MG63 (cell line): ENCODE measurements at places on chromosomes 6 and 20.

DNA sequence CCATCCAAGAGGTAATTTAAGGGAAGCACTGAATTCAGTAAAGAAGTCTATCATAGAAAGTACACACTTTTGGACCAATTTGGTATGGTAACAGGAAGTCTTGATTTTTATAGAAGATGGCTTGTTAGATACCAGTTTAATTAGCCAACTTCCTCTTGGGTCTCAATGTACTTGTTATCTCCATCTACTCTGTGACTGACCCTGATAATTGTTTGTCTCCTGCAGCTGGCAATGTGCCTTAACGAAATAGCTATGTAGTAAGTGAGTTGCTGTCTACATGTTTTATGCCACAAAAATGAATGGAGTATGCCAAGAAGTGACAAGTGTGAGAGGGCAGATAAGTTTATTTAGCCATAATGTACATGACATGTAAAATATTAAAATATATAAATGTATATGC lies 410.5 kb upstream of the MAN1A1 start:
- no peak for DNase-seq

DNA sequence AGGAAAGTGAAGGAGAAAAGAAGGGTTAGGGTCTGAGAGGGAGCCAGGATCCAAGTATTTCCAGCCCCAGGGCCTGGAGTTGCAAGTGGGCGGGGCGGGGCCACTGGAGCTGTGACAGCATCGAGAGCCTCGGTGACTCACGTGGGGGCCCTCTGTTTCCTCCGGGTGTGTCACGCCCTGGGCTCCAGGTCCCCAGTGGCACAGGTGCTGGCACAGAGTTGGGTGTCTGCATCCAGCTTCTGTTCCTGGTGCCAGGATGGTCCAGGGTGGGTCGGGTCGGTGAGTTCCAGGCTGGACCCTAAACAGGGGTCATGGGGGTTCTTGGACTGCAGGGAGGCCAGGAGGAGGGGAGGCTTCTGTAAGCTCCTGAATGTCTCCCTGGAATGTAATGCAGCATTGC lies 16.7 kb downstream of the RAET1L start:
- DNase-seq, result peak; percentile 80

- DNase-seq, result no peak
Measured at GRCh38 chr20:44406572-44407137, 51.2 kb downstream of the HNF4A start.

GRCh38 chr20:1274485-1275311 lies 8.6 kb downstream of the SNPH start:
- DNase-seq, result no peak

DNA sequence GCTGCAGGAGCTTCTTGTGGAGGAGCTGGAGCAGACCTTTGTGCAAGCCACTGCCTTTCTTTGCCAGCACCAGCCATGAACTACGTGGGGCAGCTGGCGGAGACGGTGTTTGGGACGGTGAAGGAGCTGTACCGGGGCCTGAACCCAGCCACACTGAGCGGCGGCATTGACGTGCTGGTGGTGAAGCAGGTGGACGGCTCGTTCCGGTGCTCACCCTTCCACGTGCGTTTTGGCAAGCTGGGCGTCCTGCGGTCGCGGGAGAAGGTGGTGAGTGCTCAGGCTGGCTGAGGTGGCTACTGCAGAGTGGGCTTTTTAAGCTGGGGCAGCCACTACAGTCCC lies 5.1 kb downstream of the LPIN3 start:
- DNase-seq, result no peak

DNA sequence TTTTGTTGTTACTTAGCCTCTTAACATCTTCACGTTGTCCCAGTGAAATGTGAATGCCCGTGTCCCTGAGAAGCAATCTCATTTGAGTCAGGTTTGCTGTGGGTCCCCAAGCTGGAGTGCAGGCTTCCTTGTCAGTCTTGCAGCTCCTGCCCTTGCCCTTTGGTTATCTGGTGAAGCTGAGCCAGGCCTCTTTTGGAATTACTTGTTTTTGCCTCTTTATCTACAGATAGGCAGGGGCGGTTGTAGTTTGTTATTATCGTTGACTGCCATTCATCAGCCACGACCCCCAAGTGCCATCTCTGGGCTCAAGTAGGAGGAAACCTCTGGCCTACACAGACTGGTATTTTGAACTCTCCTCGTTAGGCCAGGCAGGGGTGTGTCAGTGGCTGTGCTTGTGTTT lies 2.2 kb downstream of the TMEM14C start:
- no peak for DNase-seq

DNA sequence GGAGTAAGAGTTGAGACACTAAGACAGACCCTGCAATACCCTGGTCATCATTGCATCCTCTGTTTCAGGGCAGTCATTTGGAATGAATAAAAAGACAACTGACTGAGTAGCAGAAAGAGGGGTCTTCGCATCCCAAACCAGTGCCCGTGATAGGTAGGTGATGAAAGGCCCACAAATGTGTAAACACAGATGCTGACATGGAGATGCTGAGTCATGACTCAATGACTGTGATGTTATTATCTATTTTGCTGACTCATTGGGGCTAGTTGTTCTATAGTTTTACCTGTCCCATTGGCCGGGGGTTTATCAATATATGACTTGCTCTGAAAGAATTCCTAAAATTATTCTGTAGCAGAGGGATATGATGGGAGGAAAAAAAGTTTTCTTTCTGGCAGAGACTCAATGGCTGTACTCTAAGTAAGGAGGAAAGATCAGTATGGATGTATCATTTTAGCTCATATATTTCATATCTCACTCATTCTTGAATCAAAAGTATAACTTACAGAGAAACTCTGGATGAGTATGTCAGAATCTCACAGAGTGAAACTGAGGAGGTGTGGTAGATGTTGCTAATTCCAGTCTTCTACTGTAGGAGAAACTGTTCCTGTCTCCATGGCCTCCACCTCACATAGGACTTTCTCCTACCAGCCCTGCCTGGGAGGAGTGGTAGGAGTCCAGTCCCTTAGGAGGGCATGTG lies 119.9 kb upstream of the PREP start:
- DNase-seq, result no peak

- no peak for DNase-seq
Measured at GRCh38 chr6:43843669-43844171, 73.7 kb downstream of the VEGFA start.

GRCh38 chr6:47478233-47479139 lies 897 bp downstream of the CD2AP start:
- DNase-seq, result no peak

GRCh38 chr6:140283197-140283596 lies 908.7 kb upstream of the CITED2 start:
- DNase-seq, result no peak

DNA sequence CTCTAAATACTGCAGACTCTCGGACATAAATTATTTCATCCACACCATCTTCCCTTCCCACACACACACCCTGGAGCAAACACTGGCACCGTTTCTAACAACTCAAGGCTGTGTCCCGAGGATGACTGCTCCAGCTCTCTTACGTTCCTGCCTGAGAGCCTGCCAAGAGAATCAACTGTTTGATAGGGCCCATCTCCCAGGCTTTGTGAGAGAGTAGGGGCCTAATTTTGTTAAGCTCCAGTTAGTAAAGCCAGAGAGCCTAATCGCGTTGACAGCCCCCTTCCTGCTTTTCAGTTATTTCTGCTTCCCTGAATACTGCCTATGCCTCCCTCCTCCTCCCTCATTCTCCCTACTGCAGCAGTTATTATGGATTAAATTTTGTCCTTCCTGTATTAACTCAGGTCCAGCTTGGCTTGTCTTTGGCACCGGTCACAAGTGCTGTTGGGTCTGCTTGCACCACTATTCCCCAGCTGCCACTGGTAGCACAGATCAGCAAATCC lies 118.1 kb upstream of the TMEM181 start:
- DNase-seq, result no peak

DNA sequence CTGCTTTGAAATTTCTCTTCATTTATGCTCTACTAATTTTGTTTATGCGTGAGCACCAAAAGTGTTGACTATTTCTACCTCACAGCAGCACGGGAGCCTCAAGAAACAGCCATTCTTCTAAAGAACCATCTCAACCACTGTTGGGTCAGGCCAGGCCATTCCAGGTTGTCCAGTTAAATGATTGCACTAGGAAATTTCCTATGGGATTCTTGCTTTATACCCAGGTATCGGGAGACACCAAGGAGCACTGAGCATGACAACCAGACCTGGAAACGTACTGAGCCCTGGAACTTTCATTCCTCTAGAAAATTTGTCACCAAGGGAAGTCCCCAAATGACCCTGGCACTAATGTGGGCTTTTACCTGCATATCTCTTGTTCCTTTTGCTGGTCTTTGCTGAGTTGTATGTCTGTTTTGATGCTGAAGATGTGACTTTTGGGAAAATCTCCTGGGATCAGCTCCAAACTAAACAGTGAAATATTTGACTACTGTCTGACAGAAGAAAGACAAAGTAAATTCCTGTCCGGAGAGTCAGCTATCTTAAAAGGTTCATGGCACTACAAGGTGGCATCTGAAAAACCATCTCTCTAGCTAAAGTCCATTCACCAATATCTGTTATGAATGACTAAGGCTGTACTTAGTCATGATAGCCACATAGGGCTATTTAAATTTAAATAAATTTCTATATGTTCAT lies 70.5 kb downstream of the SNAP25 start:
- DNase-seq, result no peak

GRCh38 chr6:157887892-157888291 lies 64.8 kb downstream of the SNX9 start:
- no peak for DNase-seq

- peak; percentile 29 for DNase-seq
Measured at GRCh38 chr6:139161169-139161568, 26.3 kb downstream of the HECA start.

DNA sequence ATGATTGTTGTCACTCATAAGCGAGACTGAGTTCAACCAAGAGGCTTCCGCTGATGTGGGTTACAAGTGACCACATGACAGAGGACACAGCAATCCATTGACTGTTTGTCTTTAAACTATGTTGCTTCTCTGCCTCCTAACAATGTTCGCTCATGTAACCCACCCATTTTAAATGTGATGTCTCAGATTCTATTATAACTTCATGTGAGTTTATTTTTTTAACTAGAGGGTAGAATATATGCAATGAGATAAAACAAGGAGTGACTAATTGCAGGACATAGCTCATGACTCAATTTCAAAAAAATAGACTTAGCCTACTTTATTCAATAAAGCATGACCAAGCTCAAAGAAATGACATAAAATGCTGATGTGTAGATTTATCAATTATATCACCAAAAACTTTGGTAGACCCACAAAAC lies 119.2 kb upstream of the SASH1 start:
- DNase-seq, result no peak

- no peak for DNase-seq
Measured at GRCh38 chr6:25615471-25615870, 36.5 kb upstream of the SCGN start.

DNA sequence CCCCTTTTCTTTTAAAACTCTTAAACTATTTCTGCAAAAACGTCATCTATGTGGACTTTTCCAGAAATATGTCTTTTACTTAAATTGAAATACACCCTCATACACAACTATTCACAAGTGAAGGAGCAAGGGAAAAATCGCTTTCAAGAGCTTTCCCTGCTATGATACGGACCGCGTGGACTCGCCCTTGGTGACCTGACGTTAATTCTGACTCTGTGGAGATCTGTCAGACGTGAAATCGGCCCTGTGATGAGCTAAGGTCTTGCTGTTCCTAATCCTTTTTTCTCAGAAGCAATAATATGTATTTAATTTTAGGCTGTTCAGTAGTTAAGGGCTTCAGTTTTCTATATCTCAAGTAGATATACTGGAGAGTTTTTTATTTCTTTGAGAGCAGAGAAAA lies 113.6 kb downstream of the RPP40 start:
- no peak for DNase-seq

DNA sequence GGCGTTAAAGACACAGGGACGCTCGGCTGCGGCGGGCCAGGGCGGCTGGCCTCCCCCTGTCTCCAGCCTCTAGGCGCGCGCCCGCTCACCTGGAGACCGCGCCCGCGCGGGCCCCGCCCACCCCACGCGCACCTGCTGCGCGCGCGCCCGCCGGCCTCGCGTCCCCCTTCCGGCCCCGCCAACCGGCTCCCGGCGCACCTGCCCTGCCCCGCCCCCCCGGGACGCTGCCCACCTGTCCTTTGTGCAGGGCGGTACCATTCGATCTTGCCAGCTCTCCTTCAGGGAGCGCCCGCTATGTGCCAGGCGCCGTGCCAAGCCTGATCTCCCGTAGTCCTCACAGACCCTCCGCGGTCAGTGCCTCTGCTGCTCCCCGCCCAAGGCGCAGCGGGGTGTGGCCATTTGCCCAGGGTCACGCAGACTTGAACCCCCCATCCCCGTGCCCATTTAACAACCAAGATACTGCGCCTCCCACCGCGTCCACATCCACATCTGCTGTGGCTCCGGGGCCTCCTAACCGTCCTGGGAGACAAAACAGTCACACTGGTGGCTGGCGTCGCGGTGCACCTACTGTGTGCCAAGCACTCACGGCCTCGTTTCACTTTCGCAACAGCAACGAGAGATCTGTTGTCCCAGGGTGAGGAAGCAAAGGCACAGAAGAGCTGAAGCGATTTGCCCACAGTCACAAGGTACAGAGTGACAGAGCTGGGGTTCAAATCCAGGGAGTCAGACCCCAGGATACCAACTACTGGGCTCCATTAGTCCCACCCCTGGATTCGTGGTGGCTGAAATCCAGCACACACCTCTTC lies 48.1 kb downstream of the NOL4L start:
- DNase-seq, result no peak

GRCh38 chr6:44226368-44227147 lies 3.2 kb downstream of the SLC29A1 start:
- DNase-seq, result no peak

GRCh38 chr20:62141397-62142251 lies 1.6 kb downstream of the PSMA7 start:
- peak; percentile 36 for DNase-seq

DNA sequence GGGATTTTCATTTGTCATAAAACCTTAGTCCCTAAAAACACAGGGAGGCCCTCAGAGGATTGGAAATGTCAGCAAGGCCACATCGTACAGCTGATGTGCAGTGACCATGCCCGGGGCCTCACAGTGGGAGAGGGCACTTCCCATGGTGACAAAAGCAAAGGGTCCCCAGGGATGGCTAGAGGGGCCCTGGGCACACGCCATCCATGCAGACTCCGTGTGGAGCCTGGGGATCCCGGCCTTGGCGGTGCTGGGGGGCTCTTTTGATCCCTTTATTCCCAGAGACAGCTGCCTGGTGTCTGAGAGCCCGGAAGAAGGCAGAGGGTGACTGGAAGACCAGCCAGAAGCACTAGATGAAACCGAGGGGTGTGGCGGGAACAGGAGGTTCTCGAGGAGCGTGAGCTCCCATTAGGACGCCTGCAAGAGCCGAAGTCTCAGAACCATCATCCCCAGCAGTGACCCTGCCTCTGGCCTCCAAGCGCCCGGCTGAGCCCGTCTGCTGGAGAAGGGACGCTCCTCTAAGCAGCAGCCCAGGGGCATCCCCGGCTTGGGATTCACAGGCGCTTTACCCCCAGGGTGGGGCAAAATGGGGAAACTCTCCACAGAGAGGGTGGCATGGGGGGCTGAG lies 49.1 kb upstream of the FRMD1 start:
- no peak for DNase-seq

GRCh38 chr6:17233531-17233930 lies 47.6 kb upstream of the RBM24 start:
- peak; percentile 29 for DNase-seq

GRCh38 chr20:20799716-20800312 lies 87.4 kb upstream of the RALGAPA2 start:
- no peak for DNase-seq

- no peak for DNase-seq
Measured at GRCh38 chr6:44627091-44627882, 239.8 kb downstream of the CDC5L start.
